MV-4-11 (cell line): ENCODE measurements at places on chromosomes 6 and 20.

DNA sequence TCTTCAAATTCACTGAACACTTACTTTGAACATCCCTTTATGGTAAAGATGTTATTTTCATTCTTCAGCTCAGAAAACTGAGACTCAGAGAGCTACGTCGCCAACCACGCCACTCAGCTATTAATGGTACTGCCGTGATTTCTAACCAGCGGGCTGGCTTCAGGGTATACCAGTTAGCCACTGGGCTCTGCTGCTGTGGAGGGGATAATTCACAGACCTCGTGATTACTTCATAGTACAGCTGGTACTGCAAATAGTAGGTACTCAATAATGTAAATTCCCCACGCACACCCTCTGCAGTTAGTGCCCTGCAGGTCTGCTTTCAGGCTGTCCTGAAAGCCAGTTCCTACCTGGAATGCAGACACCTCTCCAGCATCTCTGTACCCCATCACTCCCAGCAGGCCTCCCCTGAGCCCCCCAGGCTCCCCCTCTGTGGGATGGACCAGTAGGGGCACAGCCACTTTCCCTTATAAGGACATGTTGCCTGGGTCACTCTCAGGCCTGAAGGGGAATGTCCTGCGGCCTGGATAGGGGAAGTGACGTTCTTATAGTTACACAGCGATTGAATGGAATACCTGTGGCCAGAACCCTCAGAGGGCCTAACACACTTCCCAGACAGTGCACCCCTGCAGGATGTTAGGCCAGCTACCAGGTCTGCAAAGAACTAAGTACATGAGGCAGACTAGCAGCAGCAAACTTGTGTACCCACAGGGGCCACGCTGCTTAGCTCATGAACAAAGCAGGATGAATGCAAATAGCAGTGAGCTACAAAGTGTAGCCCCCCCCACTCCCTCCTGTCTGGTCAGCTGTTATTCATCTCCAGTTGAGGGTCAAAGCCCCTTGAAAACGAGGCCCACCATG, 1.3 kb upstream of the OCSTAMP start:
- DNase-seq, result peak; percentile 63

GRCh38 chr6:109224994-109225393, 129.7 kb downstream of the CEP57L1 start:
- no peak for DNase-seq

GRCh38 chr6:16180696-16181438, 52.0 kb downstream of the MYLIP start:
- no peak for DNase-seq

DNA sequence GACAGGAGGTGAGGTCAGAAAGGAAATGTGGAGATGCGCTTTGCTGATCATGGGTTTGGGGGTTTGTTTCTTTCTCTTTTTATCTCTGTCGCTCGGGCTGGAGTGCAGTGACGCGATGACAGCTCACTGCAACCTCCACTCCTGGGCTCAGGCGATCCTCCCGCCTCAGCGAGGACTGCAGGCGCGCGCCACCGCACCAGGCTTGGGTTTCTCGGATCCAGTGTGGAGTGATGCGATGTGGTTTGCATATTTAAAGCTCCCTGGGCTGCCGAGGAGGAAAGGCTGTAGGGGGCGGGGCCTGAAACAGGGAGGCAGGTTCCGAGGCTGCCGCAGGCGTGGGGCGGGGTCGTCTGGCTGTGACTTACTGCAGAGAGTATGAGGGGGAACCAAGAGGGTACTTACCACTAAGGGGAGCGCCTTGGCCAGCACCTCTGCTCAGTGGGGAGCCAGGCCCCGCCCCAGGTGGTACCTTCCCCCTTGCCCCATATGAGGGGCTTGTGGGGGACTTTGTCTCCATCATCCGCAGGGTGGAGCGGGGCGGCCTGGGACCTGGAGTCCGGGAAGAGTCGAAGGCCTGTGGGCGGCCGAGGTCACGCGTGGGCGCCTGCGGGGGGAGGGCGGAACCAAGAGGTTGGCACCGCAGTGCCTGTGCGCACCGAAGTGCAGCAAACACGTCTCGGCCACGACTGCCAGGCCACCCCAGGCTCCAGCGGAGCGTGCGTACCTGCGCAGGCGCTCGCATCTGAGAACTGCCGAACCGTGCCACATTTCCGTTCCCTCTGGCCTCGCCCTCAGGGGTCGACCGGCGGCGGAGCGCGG, 12.7 kb upstream of the BAK1 start:
- DNase-seq, result no peak

GRCh38 chr6:25138233-25138933, 140.8 kb upstream of the CARMIL1 start:
- DNase-seq, result peak; percentile 93

GRCh38 chr6:3305216-3305565, 46.4 kb downstream of the PSMG4 start:
- DNase-seq, result no peak
